GM04504 (cell line): ENCODE measurements at places on chromosomes 7 and 10.

GRCh38 chr10:128759174-128759573 is 633.0 kb upstream of the MKI67 start:
- DNase-seq = no peak

DNA sequence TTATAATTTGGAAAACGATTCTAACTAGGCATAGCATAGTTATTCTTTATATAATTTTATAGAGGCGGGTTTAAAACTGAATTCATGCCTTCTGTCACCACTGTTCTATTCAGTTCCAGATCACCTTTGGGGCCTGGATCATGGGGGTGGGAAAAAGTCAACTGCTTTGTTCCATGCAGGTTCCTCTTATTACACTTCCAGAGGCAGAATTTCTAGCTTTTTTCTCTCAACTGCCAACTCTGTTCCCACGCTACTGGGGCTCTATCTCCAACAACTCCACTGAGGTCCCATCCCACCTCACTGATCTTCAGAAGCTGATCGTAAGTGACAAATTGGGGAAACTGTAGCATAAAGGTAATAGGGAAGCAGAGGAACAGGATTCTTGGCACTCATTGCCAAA is 283.6 kb upstream of the IMMP2L start:
- no peak for DNase-seq

- no peak for DNase-seq
These were observed 271.3 kb upstream of the CACNA2D1 start for GRCh38 chr7:82714883-82715282.

- no peak for DNase-seq
These were observed 90.7 kb upstream of the RAB18 start for GRCh38 chr10:27413387-27413786.

DNA sequence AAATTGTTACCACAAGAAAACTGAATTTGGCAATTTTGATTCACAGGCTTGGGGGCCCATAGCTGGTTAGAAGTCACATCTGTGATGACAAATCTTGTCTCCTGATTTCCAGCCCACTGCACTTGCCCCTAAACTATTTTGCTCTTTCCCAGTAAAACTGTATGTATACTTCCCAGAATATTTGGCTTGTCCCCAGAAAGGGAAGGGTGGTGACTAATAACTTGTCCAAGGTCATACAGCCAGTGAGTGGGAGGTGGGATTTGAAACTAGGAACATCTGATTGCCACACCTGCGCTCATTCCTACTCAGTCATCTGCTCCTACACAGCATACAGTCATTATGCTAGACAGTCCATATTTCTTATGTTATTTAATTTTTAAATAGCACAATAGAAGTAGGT is 304.5 kb downstream of the SDHAF3 start:
- no peak for DNase-seq

GRCh38 chr10:73635781-73636180 is 5.5 kb downstream of the MYOZ1 start:
- DNase-seq = no peak

DNA sequence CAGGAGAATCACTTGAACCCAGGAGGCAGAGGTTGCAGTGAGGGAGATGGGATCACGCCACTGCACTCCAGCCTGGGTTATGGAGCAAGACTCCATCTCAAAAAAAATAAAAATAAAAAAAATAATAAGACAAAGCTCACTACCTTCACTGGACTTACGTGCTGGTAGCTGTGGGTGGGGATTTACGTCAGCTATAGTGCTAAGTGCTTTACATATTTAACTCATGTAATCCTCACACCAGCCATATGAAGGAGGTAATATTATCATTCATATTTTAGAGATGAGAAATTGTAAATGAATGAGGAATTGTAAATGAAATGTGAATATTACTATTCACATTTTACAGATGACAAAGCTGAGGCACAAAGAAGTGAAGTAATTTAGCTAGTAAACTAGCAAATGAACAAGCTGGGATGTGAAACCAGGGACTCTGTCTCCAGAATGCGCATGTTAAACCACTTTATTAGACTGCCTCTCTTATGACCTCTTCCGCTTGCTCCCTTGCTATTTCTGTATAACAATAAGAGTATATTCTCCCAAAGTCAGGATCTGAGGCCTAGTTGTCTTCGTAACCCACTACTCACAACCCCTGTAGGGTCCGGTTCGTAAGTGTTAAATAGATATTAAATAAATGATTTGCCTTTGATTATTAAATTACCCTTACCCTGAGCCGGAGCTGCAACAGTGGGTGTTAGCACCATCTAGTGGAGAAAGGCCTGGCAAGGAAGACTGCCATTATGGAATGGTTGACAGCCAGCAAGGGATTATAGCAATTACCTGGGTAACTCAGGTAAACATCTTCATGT is 70.2 kb downstream of the HTR7 start:
- no peak for DNase-seq

- DNase-seq = no peak
These were observed 15.3 kb downstream of the WNT16 start for GRCh38 chr7:121344093-121344492.

GRCh38 chr7:116229366-116229765 is 19.0 kb downstream of the TES start:
- no peak for DNase-seq

DNA sequence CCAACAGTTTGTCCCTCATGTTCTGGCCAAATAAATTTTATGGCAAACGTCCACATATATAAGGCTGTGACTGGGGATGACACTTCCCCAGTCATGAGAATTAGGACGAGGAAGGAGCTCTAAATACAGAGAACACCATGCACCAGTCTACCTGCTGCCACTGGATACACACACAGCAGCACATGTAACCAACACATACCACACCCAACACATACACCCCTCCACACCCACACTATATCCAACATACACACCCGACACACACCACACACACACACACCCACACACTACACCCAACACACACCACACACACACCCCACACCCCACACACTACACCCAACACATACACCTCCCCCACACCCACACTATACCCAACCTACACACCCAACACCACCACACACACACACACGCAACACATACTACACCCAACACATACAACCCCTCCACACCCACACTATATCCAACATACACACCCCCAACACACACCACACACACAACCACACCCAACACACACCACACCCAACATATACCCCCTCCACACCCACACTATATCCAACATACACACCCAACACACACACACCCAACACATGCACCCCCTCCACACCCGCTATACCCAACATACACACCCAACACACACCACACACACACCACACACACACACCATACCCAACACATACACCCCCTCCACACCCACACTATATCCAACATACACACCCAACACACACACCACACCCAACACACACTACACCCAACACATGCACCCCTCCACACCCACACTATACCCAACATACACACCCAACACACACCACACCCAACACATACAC is 74.1 kb downstream of the HIPK2 start:
- no peak for DNase-seq

- no peak for DNase-seq
These were observed 31.0 kb upstream of the STARD3NL start for GRCh38 chr7:38147005-38147404.

DNA sequence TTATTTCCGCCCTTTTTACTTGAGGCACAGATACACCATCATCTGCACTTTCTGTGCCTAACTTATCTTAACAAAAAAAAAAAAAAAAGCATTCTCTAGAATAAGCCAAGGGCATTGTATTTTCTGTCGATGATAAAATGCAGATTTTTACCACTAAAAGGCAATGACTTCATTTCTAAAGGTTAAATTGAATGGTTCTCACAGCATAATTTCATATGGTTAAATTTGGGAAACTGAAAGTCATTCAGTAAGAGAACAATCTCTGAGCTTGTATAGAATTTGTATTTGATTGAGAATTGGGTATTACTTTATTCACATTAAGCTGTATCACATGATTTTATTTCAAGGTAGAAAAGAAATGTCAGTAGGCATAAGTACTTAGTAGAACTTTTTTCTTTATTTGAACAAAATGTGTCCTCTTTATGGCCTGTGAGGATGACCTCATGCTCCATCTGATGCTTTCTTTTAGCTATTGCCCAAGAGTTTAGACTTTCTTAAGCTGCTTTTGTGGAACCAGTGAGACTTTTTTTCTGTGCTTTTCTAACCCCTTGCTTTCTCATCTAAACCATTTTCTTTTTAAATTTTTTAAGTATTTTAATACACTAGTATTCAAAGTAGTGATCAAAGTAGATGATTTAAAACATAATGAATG is 110.3 kb downstream of the LRRC4 start:
- no peak for DNase-seq

DNA sequence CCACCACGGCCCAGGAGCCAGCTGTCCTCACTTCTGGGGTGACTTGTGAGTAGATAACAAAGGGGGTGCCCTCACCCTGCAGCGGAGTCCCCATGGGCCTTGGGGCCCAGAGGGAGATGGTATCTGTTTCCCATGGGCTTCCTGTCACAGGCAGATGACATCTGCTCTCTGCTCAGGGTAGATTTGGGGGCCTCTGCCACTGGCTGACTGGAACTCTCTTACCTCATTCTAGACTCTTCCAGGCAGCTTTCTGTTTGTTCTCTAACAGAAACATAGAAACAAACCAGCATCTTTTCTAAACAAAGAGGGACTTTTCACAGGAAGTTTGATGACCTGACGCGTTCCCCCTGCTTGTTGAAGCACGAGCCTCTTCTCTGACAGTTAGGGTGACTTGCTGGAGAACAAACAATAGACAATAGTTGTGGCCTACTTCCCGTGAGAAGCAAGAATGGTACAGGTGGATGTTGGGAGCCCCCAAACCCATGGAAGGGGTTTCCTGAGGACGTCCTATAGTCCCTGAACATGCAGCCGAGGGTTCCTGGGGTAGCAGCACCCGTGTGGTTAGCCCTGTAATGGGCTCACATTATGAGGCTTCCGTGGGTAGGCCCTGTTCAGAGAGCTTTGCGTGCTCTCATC is 61.6 kb downstream of the GRK5 start:
- DNase-seq = no peak

- no peak for DNase-seq
These were observed 24.2 kb upstream of the PRR15 start for GRCh38 chr7:29539471-29539870.

GRCh38 chr7:139362302-139362701 is 2.6 kb downstream of the LUC7L2 start:
- DNase-seq = no peak

- no peak for DNase-seq
These were observed 14.8 kb downstream of the NACAD start for GRCh38 chr7:45073786-45074527.

GRCh38 chr10:76044751-76045150 is 613.3 kb downstream of the LRMDA start:
- DNase-seq = no peak

DNA sequence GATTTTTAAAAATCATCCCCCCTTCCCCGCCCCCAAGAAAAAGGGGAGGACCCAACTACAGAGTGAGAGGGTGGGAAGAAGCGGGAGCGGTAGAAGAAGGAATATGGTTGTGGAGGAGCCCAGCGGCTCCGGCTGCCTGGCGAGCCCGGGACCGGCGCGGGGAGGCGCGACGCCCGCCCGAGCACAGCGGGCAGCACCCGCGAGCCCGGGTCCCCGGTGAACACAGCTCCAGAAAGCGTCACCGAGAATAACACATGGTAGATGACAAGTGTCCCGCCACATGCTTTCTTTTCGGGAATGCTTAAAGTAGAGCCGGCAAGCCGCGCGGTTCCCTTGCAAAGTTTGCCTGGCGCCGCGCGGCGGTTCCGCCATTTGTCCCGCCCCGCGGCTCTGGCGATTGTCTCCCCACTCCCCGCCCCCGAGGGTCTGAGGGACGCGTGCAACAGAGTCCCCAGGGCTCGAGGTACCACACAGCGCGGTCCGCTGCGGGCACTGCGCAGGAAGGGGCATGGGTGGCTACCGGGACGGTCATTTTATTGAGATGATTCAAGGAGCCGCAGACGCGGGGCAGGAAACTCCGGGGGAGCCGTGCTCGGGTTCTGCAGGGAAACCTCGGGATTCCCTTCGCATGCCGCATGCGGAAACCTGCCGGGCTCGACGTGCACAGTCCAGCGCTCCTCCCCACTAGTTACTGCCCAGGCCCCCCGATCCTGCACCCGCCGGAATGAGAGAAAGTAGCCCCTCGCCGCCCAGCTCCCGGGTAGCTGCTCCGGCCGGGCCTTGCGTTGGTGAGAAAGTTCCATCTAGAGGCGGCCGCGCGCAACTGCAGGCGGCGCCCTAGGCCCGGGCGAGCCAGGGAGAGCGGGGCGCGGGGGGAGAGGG is 781 bp upstream of the GRM8 start:
- DNase-seq = no peak

DNA sequence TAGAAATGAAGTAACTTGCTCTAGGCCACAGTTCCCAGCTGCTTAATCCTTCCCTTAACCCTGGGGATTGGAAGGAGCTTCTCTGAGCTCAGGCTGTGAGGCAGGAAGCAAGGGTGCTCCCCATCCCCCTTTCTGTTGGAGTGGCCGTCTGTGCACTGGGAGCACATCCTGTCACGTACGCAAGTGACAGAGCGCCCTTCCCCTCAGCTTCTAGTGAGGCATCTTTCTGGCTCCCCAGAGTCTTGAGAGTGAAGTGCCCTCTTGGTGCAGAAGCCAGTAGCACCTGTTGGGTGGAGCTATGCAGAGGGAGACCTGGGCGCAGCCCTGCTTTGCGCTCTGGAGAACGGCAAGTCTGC is 47.8 kb downstream of the SHH start:
- DNase-seq = no peak

DNA sequence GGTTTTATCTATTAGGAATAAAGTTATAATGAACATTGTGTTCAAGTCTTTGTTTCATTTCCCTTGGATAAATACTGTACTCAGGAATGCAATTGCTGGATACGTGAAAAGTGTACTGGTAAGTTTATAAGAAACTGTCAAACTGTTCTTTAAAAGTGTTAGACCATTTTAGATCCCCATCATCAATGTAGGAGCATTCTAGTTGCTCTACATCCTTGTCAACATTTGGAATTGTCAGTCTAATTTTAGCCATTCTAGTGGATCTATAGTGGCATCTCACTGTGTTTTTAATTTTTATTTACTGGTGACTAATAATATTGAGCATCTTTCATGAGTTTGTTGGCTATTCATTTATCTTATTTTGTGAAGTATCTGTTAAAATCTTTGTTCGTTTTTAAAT is 354.0 kb upstream of the NRP1 start:
- DNase-seq = no peak

GRCh38 chr10:101767966-101768790 is 7.7 kb downstream of the FGF8 start:
- DNase-seq = no peak

GRCh38 chr7:36058020-36058592 is 94.9 kb upstream of the EEPD1 start:
- no peak for DNase-seq

DNA sequence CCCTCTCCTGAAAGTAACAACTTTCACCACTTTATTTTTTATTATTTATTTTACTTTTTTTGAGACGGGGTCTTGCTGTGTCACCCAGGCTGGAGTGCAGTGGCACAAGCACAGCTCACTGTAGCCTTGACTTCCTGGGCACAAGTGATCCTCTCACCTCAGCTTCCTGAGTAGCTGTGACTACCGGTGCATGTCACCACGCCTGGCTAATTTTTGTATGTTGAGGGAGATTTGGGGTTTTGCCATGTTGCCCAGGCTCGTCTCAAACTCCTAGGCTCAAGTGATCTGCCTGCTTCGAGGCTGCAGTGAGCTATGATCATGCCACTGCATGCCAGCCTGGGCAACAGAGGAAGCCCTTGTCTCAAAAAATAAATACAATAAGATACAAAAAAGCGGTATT is 14.9 kb upstream of the SLIT1 start:
- DNase-seq = no peak

GRCh38 chr7:73811760-73812168 is 19.0 kb upstream of the CLDN4 start:
- peak; percentile 32 for DNase-seq
